Stimulated activated CD4-positive, alpha-beta T cell treated with anti-CD3 and anti-CD28 coated beads, Interleukin-1b, Interleukin-23, amount 100 ng/mL, for 48 hours (primary cell): ENCODE measurements at places on chromosomes 1 and 21.

- DNase-seq: peak; percentile 16
Measured at GRCh38 chr21:38787461-38788274, 18.1 kb upstream of the ETS2 start.

- no peak for DNase-seq
Measured at GRCh38 chr1:31102501-31102950, 37.0 kb upstream of the PUM1 start.

GRCh38 chr1:28642847-28643635, at the start of gene TAF12:
Gene TAF12, minus strand, starts transcription at chr1:28643067. Its CDS starts 20,986 bp downstream, at chr1:28622081.
- peak; percentile 91 for DNase-seq

DNA sequence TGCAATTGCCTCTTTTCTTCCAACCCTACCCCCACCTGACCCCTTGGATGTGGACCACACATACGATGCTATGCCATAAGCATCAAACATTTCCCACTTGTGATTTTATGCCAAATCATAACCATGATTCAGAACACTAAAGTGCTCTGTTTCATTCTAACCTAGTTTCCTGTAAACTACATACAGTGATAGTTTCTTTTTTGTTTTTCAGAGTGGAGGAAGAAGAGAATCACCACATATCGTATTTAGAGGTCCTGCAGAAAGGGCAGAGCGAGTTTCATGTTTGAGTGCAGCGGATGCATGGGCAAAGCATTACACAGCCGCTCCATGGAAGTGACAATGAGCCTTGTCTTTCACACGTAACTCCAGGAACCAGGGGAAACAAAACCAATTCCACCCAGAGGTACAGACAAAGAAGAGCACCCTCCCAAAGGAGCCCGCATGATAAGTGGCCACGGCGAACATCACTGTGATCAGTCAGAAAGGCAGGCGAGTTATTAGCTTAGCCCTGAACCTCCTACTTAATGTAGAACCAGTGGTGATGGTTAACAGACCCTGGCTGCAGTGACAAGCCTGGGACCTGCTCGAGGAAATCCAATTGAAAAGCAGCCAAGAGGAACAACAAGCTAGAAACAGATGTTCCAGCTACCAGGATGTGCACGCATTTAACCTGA, 64.0 kb upstream of the ZNF281 start:
- peak; percentile 25 for DNase-seq

GRCh38 chr1:15261155-15262002, 14.4 kb downstream of the FHAD1 start:
- peak; percentile 13 for DNase-seq

GRCh38 chr1:192814805-192815204, 6.0 kb downstream of the RGS2 start:
- no peak for DNase-seq

DNA sequence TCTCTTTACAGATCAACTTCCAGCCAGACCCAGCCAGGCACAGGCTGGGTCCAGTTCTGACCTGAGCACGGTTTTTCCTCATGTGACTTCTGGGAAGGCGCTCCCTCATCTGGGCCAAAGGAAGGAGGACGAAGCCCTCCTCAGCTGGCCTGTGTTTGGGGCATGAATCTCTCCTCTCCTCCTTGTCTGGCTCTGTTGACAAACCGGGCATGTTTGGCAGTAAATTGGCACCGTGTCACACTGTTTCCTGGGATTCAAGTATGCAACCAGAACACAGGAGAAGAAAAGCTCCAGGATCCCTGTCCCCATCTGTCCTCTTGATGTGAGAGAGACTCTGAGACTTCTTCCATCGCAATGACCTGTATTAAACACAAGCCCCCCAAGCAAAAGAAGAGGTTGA, 18.3 kb downstream of the NECAP2 start:
- DNase-seq: no peak

DNA sequence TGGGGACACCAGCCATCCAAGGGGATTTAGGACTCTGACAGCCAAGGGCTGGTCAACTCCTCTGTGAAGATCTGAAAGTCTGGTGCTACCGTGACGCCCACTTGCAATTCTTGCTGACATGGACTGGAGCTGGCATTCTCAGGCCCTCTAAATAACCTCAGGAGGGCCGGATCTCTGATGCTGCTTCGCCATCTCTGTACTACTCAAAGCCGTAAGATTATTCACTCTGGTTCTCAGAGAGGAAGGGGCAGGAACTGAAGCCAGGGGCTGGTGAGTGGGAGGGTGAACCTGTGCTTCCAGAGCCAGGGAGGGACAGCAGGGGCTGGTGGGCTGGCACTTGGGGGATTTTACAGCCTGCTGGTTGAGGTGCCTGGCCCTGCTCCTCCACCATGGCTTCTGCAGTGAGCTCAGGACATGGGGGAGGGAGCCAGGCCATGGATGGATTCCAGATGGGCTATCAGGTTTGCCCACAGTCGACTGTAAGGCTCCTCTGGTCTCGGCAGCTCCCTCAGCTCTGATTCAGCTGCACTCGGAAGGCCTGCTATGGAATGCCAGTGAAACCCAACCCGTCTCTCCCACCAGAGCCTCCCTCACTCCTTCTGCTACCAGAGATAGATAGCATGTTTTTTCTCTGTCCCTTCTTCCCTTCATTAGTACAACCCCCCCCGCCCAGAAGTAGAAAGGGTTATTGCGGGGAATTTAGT, 84.5 kb downstream of the PLXNA2 start:
- DNase-seq: no peak

- DNase-seq: no peak
Measured at GRCh38 chr1:26413031-26413430, 2.4 kb downstream of the LIN28A start.

DNA sequence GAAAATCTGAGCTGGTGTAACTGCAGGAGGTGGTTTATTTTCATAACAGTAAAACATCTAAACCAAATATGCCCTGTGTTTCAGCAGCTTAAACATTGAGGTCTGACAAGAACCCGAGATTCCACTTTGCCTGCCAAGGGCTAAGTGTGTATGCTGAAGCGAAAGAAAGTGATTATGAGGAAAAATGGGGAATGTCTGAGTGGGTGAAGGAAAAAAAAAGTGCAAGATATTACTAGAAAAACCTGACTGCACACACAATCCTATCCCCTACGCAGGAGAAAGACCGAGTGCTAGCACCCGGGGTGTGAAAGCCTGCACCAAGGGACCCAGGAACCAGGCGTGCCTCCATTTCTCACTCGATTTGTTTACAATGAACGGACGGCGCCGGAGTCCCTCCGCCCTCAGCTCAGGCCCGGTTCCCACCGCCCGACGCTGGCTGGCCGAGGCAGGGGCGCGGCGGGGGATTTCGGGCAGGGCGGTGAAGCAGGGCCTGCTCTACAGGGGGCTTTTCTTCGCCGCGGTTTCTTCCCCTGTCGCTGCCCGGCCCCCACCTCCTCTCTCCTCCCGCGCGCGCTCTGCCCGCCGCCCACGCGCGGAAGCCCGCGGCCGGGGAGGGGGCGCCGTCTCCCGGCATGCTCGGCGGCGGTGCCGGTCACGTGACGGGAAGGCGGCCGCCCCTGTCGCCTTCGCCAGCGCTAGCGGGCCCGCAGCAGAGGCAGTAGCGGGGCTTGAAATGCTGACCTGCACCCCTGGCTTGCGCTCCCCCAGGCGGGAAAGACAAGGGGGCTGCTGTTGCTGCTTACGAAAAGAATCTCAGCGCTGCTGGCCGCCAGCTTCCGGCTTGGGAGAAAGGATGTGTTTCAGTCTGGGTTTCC, 35.9 kb downstream of the ITPKB start:
- peak; percentile 75 for DNase-seq

DNA sequence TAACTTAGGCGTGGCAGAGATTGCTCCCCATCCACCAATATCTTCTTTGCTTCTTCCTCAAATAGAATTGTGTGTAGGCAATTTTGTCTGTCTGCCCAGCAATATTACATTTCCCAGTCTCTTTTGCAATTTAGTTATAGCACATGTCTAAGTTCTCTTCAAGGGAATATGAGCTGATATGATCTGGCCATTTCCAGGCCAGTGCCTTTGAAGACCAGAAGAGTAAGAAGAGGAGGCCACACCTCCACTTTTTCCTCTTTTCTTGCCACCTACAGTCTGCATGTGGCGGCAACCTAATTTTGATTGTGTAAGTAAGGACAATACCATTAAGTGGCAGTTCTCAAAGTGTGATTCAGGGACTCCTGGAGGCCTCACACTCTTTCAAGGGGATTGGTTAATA, 6.3 kb upstream of the RSBN1 start:
- DNase-seq: no peak

DNA sequence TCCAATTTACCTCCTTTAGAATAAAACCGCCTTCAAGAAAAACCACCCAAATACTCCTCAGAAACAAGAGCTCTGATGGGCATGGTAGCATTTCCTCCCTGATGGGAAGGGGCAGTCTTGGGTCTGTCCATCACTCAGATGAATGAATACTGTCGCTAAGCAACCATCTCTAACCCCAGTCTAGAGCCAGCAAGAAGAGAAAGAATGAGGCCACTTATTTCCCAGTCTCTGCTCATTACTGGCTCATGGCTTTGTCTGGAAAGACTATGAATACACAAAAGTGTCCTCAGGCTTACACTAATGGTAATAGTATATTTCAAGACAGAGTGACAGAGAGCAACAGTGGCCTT, 51.0 kb upstream of the F3 start:
- no peak for DNase-seq

GRCh38 chr1:101757985-101758384, 238.7 kb downstream of the OLFM3 start:
- DNase-seq: no peak

- no peak for DNase-seq
Measured at GRCh38 chr1:34369701-34370455, 193.2 kb downstream of the C1orf94 start.

DNA sequence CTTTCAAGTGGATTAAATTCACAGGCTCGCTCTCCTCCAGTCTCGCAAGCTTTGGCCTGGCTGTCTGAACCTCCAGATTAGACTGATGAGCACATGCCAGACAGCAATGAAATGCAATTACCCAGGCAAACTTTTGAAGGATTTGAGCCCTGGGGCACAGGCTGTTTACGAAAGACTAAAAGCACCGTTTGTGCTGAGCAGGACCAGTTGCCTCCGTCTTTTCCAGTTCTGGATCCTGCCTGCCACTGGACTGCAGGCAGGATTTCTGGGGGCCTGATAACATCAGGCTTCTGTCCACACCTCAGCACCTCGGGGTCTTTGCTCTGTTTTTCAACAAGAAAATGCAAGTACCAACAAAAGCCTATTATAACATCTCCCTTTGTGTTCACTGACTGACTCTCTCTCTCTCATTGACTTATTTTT, 145.7 kb downstream of the CLIC6 start:
- DNase-seq: no peak

DNA sequence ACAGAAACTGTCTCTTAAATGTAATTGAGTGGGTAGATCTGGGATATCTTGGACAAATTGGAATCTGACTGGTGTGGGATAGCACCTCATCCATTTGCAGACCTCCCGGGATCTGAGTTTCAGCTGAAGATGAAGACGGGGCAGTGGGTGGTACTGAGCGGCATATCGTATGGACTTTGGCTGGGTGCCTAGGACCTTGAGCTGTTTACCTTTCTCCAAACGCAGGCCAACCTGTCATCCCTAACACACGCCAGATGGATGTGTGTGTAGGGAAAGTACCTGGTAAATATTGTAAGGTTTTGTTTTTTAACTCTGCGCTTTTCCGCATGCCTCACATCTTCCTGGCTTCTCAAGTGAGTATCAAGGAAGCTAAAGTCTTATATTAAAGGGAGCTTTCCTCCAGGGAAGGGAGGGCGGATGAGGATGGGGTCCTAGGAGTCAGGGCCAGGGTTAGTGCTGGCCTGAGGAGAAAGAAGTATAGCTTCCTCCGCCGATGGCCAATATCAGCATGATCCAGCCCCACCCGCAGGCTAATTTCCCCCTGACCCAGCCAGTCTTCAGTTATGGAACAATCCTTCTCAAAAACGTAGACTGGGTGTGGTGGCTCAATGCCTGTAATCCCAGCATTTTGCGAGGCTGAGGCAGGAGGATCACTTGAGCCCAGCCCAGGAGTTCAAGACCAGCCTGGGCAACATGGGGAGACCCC, 26.2 kb downstream of the ATP8B2 start:
- DNase-seq: no peak

GRCh38 chr1:152997901-152998300, 3.6 kb upstream of the SPRR3 start:
- DNase-seq: no peak

- DNase-seq: no peak
Measured at GRCh38 chr1:172411791-172412338, 8.6 kb upstream of the C1orf105 start.

DNA sequence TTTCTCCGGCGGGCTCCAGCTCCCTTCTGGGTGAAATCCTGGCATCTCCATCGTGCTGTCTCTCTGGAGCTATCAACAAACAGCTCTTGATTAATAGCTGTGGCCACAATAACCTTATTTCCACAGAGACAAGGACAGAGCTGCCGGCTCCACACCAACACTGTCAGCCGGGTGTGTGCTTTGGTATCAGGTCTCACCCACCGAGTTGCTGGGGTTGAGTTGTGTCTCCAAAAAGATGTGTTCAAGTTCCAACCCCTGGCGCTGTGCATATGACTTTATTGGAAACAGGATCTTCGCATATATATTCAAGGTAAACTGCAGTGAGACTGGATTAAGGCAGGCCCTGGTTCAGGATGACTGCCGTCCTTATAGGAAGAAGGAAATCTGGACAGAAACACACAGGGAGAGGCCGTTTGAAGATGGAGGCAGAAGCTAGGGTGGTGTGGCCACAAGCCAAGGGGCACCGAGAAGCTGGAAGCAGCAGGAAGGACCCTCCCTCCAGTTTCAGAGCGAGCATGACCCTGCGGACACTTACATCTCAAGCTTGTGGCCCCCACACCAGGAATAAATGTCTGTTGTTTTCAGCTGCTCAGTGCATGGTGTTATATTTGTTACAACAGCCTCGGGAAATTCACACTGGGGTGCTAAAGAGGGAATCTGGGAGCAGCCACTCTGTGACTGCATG, 88.4 kb upstream of the TMPRSS2 start:
- DNase-seq: no peak

- DNase-seq: no peak
Measured at GRCh38 chr1:7313081-7313546, 458.0 kb upstream of the VAMP3 start.

GRCh38 chr1:215473943-215474342, 93.2 kb upstream of the KCTD3 start:
- DNase-seq: no peak

DNA sequence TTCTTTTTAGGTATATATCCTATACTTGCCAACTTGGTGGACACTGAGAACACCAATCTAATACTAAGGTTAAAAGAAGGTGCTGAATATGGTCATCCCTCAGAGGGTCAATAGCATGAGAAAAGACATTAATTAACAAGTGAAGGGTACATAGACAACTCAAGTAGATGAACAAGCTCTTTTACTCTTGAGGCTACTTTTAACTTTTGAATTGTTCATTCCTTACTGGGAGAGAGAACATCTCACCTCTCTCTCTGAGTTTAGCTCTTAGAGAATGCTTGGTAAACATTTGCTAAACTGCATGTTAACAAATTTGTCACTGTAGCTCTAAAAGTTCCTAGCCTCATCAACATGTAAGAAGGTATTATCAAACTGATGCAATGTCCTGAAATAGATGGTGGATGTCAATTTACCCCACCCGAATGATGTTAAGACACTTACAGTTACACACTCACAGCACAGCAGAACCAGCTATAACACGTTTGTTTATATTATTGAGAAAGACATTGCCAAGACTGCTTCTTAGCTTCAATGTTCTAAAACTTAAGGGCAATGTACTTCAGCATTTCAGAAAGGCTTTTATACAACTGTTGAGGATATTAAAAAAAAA, 35.9 kb downstream of the HEATR1 start:
- no peak for DNase-seq
